ENCODE measurements at places on chromosomes 12 and 14. TPM values are rescaled to one million over a fixed set of nuclear protein-coding genes. Genes with fewer than 3 reads are reported as not detected.

DNA sequence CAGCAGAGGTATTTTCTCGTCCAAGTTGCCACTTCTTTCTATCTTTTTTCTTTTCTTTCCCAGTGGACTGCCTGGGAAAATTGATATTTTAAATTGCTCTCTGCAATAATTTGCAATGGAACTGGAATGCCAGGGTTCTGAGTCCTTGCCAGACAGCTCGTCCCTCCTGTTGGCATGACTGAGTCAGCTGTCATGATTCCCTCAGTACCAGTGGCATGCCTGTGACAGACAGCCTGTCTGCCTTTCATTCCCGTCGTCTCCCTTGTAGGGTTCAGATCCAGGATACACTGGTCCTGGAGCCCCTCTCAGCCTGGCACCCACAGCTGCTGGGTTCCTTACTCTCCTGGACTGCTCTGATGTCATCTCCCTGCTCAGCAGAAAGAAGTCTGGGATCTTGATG lies 84.8 kb downstream of the PTPN11 start:
- no peak for DNase-seq

SETD1B gene
- 1.1 TPM for total RNA-seq

GRCh38 chr12:92769124-92769901 lies 66.5 kb downstream of the PLEKHG7 start:
- no peak for DNase-seq

ADAMTS20 gene
- total RNA-seq = not detected

SYNDIG1L gene
- not detected for total RNA-seq

DNA sequence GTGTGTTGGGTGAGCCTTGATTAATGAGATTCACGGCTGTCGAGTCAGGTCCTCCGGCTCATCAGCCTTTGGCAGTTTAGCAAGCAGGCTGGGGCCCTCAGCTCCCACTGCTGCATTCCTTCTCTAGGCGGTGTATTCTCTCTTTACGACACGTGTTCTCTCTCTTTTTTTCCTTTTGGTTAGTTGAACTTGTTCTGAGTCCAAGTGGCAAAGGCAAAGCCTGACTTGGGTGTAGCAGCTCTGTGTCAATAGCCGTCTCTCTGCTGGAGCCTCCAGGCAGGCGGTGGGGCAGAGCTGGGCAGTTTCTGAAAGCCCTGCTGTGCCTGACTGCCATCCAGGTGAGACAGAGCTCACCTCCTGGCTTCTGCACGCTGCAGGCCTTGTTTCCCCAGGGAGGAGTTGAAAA lies 46.6 kb downstream of the SUSD6 start:
- peak; percentile 7 for DNase-seq

DNA sequence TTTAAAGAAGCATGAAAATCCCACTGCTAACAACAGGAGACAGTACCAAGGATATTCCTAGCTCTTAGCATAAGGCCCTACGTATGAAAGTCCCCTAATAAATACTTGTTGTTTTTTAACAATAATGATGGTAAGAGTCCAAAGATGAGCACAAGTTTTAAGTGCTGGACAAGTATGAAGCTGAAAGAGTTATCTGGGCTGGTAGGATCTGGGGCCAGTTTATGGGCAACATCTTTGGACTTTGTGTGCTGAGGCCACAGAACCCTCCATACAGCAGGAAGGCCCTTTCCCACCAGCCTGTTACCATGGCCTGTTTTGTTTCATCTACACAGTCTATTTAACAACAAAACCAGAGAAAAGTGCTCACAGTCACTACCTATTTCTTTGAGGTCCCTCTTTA lies 12.5 kb upstream of the PLXNC1 start:
- DNase-seq = no peak

- no peak for DNase-seq
Measured at GRCh38 chr12:49309386-49309785, 13.7 kb upstream of the TROAP start.

- peak; percentile 81 for DNase-seq
Measured at GRCh38 chr12:124568431-124569374, 1.3 kb upstream of the NCOR2 start.

GRCh38 chr14:62168564-62169155 lies 406.4 kb downstream of the SNAPC1 start:
- DNase-seq = no peak

GRCh38 chr12:124078800-124079199 lies 105.8 kb downstream of the ZNF664 start:
- DNase-seq = no peak

DNA sequence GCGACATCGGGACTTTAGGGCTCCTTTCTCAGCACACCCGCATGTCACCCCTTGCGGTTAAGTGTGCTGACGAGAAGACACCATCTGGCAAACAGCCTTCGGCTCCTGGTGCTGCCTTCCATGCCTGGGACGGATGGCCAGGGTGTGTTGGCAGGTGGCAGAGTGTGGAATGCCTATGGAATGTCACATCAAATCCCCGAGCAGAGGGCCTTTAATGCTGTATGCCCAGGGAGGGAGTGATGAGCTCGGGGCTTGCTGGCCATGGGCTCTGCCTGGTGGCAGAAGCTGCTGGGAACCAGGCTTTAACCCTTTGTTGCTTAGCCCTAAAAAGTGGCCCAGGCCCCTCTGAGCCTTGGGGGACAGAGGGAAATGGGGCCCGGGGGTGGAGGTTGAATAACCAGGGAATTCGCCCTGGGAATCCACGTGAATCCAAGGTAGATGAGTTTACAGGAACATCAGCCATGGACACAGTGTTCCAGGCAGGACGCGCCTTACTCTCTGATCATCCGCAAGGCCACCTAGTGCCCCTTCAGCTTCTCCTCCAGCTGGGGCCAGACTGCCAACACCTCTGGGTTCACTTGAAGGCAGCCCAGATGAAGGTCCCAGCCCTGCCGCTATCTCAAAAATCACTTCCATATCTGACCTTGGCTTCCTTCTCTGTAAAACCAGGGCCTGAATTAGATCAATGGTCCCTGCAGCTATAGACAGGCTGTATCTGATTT lies 17.4 kb downstream of the FAM181A start:
- DNase-seq = no peak

SLC22A17 gene
- total RNA-seq = 6.1 TPM

DNA sequence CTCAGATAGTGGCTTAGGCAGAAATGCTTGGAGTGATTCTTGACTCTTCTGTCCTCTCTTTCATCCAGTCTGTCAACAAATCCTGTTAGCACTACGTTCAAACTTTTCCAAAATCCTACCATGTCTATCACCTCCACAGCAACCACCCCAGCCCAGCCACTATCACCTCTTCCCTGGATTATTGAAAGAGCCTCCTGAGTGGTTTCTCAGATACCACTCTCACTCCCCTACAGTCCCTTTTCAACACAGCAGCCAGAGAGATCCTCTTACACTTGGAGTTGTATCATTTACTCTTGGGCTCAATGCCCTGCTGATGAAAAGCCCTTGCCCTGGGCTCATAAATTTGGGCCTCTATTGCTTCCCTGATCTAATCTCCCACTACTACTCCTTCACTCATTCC lies 218.9 kb downstream of the EXOC5 start:
- DNase-seq = no peak

OVCH1 gene
- total RNA-seq = not detected

DNA sequence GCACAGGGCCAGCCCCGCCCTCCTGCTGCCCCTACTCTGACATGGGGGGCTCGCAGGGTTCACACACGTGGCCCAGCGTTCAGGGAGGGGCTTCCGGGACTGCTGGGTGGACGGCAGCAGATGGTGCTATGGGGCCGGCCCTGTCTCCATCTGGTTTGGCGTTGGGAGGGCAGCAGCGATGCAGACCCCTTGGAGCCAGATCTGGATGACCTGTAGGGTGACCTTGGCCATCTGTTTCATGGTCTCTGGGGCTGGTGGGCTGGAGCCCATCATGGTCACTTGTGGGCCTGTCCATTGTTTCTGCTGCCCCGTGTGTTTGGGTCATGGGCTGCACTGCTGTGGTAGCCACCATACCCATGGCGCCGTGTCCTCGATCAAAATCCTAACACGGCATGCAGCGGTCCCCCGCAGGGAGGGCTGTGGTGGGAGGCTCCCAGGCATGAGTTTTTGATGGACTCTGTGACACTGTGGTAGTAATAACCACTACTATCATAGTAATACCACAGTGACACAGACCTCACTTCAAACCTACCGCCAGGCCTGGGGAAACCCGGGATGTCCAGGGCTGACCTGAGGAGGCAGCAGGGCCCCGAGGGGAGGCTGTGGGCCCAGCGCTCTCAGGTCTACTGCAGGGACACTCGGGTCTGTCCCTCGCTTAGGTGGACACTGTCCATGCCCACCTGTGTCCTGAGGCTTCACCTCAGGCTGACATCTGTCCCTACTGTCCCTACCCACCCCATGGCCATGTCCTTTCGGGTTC lies 359.4 kb downstream of the TMEM121 start:
- DNase-seq = no peak

Measured in MG63 (cell line).